ENCODE measurements at places on chromosomes 11 and 22. TPM values are rescaled to one million over a fixed set of nuclear protein-coding genes. Genes with fewer than 3 reads are reported as not detected.

GRCh38 chr11:80041136-80042000 lies 600.5 kb upstream of the TENM4 start:
- no peak for DNase-seq

DNA sequence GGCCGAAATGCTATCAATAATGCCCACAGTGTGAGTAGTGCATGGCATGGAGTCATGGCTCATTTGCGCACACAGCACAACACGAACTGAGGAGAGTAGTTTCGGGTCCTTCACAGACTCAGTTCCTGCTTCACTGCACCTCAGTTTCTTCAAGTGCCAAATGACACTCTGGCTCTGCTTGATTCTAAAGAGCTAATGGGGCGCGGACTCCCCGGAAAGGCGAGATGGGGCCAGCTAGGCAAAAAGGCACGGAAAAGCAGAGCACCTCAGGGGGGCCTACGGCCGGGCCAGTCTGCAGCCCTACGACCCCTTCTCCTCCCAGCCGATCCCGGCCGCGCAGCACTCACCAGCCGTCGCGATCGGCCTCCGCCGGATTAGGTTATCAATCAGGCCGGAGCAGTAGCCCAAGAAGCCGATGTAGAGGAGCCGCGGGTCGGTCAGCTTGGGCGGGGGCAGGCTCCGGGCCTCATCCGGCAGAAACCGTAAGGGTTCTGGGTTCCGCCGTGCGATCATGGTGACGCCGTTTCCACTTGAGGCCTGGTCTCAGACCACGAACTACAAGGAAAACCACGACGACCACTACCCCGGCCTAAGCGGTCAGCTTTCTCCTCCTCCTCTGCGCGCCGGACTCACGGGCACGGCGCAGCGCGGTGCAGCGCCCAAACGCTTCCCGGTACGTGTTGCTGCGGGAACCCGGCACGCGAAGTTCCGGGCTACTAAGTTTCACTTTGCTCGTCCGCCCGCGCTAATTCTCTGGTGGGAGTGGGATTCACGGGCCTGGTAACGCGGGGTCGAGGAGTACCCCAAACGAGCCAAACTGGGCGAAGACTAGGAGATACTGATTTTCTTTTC lies at the start of gene NDUFC2:
Gene NDUFC2, minus strand, starts transcription at position 631 of the 852 bp plus-strand sequence. Its CDS starts 118 bp downstream, at position 513.
- peak; percentile 82 for DNase-seq

The TFIP11 gene
- total RNA-seq, result 26.8 TPM

The XKR3 gene
- total RNA-seq, result not detected

The TRPM5 gene
- not detected for total RNA-seq

The P2RX3 gene
- not detected for total RNA-seq

Data from right cardiac atrium (tissue), 5 donors.